ENCODE measurements at places on chromosomes 1 and 21.

GRCh38 chr1:204377800-204378668, 18.3 kb upstream of the PLEKHA6 start:
- no peak for DNase-seq

GRCh38 chr1:85936470-85936869, 220.1 kb downstream of the COL24A1 start:
- no peak for DNase-seq

GRCh38 chr1:236638945-236639344, 34.6 kb upstream of the HEATR1 start:
- no peak for DNase-seq

GRCh38 chr1:30885570-30886522, 22.7 kb downstream of the SDC3 start:
- no peak for DNase-seq

DNA sequence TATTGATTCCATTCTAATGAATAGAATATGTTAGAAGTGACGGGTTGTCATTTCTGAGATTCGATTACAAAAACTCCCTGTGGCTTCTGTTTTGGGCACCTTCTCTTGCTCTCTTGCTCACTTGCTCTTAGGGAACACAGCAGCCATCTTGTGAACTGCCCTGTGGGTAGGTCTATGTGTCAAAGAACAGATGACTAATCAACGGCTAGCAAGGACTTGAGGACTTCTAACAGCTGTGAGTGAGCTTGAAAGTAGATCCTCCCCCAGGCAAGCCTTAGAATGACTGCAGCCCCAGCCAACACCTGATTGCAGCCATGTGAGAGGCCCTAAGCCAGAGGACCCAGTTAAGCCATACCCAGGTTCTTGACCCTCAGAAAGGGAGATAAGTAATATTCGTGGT, 49.3 kb downstream of the AZIN2 start:
- DNase-seq: peak; percentile 89

- DNase-seq: no peak
These were observed 1252.1 kb downstream of the NCAM2 start for GRCh38 chr21:22250355-22250754.

DNA sequence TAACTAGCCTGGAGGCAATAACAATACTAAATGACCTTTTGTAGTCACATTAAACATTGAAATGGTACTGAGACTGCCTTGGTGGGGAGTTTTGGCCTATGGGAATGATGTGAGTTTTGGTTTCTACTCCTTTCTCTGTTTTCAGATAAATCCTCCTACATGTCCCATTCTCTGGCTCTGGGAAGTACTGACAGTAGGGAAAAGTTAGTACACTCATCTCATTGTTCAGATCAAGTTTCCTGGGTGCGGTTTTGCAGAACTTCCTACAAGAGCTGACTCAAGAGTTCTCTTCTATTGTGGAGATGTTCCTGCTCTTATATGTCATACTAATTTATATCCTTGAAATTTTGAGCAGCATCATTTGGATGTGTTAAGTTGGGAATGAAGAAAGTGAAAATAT, 74.2 kb upstream of the MACF1 start:
- no peak for DNase-seq

DNA sequence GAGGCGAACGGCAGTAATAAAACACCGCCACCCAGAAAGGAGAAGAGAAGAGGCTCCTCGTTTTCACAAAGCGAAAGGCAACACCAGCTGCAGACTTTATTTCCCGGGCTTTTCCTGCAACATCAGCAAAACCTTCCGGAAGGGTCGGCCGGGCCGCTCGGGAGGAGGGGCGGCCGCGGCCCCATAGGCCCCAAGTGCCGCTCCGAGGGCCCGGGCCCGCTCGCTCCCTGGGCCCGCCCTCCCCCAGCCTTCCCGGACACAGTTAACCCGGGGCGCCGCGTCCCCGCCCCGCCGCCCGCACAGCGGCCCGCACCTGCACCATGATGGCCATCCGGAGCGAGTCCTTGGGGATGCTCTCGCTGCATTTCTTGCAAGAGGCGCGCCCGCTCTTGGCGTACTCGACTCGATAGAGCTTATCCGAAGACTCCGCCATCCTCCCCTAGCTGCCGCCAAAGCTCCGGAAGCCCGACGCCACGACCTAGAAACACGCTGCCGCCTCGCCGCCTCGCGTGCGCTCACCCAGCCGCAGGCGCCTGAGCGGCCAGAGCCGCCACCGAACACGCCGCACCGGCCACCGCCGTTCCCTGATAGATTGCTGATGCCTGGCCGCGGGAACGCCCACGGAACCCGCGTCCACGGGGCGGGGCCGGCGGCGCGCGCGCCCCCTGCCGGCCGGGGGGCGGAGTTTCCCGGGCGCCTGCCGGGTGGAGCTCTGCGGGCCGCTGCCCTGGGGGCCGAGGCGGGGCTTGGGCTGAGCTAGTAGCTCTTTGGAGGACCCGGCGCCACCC, at the start of gene PARP1:
TSS of gene PARP1 (minus strand) at position 597 of the 788 bp plus-strand sequence. CDS start at position 433, 164 bp downstream.
- peak; percentile 54 for DNase-seq

GRCh38 chr1:234272656-234273312, 100.5 kb upstream of the COA6 start:
- DNase-seq: no peak

GRCh38 chr1:28512058-28512611, 6.3 kb downstream of the RCC1 start:
- DNase-seq: no peak

DNA sequence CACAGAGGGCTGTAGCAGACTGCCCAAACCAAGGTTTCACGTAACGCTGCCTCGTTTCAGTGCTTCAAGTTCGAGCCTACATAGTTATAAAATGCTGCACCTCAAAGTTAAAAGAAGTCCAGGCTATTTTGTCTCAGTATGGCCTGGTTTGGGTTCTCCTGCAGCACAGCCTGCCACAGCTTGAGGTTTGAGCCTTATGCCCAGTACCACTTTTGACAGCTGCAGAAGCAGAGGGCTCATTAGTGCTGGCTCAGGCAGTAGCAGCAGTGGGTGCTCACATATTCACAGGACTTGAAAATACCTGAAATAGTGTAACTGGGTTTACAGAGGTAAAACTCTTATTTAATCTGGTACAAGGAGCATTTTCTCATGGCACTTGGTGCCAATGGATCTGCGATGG, 15.3 kb downstream of the SPATA46 start:
- DNase-seq: no peak

GRCh38 chr1:43331688-43332087, 5.9 kb upstream of the MPL start:
- no peak for DNase-seq

DNA sequence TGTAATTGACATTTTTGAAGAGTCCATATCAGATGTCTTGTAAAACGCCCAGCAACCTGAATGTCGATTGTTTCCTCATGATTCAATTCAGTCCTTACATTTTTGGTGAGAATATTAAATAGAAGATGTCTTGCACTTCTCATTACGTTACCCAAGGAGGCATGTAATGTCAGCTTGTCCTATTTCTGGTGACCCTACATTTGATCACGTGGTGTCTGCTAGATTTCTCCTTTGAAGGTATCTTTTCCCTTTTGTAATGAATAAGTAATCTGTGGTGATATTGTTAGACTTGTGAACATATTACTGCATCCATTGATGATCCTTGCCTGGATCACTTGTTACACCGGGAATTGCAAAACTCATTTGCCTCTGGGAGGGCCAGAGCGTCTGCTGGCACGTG, 87.6 kb upstream of the DISP3 start:
- DNase-seq: no peak

GRCh38 chr1:223116950-223117349, 26.1 kb downstream of the TLR5 start:
- DNase-seq: no peak

DNA sequence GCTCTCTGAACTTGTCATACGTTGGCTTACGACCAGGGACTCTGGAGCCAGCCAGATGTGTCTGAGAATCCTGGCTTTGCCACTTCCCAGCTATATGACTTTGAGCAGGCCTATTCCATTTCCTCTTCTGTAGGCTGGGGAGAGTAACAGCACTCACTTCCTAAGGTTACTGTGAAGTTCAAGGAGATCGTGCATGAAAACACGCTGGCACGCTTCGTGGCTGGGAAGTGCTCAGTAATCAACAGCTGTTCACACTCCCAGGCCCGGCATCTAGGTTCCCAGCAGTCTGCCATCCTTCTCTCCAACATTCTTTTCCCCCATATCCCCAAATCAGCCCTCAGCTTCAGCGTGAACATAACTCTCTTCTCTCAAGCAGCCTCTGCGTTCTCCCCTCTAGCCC, 2.0 kb downstream of the ASCL5 start:
- no peak for DNase-seq

DNA sequence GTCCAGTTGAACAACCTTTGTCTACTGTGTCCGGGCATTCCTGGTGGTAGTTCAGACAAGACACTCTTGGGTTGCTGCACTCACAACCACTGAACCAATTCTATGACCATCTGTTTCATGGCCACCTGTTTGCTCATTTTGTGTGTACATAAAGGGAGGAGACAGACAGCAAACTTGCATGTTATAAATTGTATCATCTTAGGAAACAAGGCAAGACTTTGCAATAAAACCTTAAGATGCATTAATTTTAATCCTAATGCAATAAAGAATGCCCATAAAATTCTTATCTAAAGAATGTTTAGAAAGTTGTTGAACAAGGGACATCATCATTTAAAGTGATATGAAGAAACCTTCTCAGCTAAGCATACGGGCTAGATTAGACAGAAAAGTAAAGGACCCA, 34.8 kb downstream of the ADAM30 start:
- DNase-seq: no peak

DNA sequence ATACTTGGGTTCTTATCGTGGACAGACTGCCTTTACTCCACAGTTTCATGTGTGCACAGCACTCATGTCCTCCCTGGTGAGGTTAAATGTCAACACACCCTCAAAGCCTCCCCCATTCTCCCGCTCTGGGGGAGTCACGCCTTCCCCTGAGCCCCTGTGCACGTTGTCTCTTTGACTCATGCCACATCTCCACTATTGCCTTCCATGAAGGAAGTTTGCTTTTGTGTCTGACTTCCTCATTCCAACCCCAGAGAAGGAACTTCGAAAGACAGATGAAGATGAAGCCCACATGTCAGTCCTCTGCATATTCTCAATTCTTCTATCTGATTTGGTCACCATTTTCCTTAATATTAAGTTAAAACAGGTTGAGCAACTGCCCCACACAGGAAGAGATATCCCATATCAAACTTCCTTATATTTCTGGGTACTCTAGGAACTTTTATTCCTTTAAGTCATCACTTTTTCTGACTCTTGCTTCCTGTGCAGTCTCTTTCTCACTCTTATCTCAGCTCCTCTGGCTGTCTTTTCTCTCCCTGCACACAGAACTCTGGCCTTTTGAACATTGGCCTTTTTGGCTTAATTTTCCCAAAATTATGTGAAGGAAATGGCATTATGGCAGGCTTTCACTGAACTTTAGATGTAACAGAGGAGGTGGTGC, 41.5 kb downstream of the C4BPA start:
- DNase-seq: no peak

DNA sequence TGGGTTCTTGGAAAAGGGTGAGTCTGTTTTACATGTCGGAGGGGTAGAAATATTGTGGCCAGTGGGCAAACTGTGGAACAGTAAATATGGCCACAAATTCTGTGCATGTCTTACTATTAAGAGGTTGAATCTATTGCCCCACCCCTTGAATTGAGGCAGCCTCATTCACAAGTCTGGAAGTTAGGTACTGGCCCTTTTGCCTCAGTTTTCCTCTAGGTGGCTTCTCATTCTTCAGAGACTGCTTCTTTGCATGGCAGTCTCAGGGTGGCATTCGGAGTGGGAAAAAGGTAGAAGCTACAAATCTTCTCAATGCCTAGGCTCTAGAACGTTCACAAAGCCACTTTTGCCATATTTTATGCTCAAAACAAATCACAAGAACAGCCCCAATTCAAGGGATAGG, 57.2 kb downstream of the SLC9C2 start:
- DNase-seq: no peak

GRCh38 chr1:28278763-28279162, 19.4 kb downstream of the SESN2 start:
- no peak for DNase-seq

DNA sequence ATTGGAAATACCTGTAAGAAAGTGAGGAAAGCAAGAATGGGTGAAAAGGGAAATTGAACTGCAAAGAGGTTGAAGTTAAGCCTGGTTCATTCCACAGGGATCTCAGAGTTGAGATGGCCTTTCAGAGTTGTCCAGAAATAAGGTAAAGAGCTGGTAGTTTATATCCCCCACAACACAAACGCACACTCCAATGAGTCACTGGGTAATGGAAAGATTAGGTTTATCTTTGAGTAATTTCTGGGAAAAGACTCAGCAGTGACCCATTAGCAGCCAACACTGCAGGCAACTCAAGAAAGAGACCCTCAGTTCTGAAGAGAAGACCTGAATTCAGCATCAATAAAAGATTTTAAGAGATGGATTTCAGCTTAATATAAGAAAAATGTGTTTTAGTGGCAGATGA, 485.5 kb downstream of the PTPRC start:
- DNase-seq: no peak

- DNase-seq: no peak
These were observed 40.1 kb downstream of the SYF2 start for GRCh38 chr1:25192154-25192553.

DNA sequence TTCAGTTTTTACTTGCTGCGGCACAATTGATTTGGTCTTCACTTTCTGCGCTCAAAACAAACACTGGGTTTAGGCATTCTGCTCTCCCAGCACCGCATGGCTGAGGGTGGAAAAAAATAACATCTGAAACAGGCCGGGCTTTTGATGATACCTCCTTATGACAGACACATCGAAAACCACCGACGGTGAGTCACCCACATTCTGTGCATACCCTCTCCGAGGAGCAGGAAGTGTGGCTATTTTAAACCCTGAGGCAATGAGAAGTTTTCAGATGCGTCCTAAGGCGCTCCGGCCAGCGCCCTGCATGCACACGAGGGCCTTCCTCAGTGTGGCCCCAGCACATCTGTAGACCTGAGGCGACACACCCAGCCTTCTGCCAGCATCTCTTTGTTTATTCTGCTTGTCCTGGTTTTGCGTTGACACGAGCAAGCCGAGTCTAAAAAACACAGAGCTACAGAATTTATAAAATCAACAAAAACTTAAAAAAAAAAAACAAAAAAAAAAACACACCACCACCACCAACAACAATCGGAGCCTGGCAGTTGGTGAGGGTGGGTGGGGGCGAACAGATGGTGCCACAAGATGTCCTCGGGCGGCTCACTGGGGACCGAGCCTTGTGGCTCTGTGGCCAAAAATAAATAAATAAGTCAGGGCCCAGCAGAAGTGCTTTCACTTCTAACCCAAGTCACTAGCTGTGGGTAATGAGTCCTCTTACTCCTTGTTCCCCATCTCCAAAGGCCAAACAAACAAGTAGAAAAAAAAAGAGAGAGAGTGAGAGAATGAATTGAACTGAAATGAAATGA, 162.6 kb upstream of the IRF2BP2 start:
- DNase-seq: peak; percentile 95

- DNase-seq: no peak
These were observed 10.5 kb upstream of the RPTN start for GRCh38 chr1:152169366-152170025.

- DNase-seq: no peak
These were observed 49.2 kb downstream of the UBR4 start for GRCh38 chr1:19160831-19161230.

GRCh38 chr1:115430441-115431158, 92.6 kb upstream of the NGF start:
- DNase-seq: peak; percentile 89

DNA sequence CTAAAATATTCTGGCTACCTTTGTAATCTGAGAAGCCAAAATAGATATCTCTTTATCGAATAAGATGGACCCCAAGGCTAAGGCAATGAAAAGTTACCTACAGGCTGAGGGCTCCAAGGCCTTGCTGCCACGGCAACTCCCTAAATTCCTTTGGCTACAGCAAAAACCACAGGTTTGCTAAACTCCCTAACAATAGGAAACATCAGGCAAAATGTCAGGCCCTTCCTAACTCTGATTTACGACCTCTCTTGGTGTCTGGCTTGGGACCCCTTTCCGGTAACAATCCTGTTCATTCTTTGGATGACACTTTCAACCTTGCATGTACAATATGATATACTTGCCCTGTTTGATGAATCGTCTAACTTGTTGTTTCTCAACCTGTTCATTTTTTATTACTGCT, 11.3 kb upstream of the OR2T8 start:
- no peak for DNase-seq
